ENCODE measurements at places on chromosomes 3 and 15. TPM values are rescaled to one million over a fixed set of nuclear protein-coding genes. Genes with fewer than 3 reads are reported as not detected.
A peak's percentile ranks its signal among the peaks of the same experiment; 100 is the strongest.

The ACTC1 gene
- total RNA-seq, result 187 TPM

The ETV5 gene
- total RNA-seq, result 12.8 TPM

The GPR27 gene
- total RNA-seq, result 2.7 TPM

The IGSF10 gene
- total RNA-seq, result 23.2 TPM

The UBP1 gene
- 59.6 TPM for total RNA-seq

The EFHB gene
- not detected for total RNA-seq

GRCh38 chr15:41495736-41496599 is 2.3 kb downstream of the ITPKA start:
- no peak for DNase-seq

DNA sequence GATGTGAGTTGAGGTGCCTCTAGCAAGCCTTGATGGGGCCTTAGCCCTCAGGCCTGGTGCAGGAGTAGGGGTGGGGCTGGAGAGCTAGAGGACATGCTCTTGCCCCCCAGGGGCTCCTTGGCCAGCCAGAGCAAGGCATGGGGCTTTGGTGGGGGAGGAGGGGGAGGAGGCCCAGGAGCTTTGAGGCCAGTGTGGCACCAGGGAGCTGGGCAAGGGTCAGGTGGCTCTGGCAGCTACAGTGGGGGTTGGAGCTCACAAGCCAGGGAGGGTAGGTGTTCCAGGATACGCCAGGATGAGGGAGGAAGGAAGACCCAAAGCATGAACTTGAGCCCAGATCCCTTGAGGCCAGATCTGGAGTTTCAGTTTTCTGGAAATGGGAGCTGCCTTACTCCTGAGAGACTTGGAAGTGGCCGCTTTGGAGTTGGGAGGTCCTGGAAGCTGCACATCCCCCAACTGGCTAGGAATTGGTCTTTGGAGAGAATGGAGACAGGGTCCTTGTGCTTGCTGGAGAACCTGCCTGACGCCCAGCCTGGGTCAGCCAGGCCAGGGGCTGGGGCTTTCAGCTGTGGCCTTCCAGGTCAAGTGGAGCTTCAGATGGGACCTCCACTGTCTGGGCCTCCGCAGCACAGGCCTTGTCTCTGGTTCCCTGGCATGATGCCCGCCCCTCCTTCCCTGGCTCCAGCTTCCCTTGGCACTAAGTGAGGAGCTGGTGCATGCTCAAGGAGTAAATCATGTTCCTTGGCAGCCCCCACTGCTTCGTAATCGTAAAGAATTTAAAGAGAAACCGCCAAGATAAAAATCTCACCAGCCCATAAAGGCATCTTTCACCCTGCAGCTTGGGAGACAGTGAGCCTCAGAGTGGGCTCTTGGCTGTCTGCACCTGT is 8.7 kb downstream of the SEMA3F start:
- no peak for DNase-seq

DNA sequence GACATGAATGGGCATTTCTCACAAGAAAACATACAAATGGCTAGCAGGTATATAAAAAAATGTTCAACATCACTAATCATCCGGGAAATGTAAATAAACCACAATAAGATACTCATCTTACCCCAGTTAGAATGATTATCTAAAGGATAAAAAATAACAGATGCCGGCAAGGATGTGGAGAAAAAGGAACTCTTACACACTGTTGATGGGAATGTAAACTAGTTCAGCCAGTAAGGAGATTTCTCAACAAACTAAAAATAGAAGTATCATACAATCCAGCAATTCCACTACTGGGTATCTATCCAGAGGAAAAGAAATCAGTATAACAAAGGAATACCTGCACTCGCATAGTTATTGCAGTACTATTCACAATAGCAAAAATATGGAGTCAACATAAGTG is 124.2 kb downstream of the SATB1 start:
- no peak for DNase-seq

DNA sequence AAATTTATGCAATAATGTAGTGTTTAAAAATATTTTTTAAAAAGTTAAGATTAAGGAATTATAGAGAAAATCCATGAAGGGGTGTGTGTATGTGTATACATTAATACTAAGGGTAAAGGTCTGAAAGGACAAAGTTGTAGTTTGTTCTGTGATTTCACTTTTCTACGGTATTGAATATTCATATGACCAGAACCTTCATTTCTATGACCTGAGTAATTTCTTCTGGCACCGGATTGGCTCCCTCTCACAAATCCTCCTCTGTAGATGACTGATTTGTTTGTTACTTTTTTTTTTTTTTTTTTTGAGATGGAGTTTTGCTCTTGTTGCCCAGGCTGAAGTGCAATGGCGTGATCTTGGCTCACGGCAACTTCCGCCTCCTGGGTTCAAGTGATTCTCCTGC is 20.9 kb downstream of the GMPS start:
- DNase-seq, result no peak

DNA sequence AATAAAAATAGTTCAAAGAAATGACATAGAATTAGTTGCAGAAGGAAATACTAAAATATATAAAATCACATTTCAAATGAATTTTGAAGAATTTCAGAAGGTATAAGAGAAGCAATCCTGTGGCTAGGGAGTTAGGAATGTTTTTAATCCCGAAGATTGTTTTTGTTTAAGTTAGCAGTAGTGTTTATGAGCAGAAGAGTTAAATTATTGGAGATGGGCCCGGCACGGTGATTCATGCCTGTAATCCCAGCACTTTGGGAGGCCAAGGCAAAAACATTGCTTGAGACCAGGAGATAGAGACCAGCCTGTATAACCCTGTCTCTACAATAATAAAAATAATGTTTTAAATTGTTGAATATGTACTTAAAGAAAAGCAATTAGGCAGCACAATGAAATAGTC is 432.5 kb downstream of the MFSD1 start:
- no peak for DNase-seq

DNA sequence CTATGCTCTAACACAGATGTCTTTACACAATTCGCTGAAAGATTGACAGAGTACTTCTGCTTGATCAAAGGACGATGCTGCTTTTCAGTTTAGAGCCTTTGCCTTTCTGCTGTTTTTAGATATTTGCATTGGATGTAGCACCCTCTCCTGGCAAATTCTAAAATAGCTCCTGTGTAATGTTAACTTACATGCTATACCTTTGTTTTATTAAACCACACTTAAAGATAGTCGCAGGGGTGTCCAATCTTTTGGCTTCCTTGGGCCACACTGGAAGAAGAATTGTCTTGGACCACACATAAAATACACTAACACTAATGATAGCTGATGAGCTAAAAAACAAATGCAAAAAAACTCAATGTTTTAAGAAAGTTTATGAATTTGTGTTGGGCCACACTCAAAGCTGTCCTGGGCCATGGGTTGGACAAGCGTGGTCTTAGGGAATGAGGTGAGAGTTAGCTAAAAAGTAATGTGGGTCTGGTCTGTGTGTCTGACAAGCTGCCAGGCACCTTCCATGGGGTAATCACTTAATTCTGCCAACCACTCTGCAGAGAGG is 62.9 kb downstream of the ATG7 start:
- DNase-seq, result peak; percentile 18

DNA sequence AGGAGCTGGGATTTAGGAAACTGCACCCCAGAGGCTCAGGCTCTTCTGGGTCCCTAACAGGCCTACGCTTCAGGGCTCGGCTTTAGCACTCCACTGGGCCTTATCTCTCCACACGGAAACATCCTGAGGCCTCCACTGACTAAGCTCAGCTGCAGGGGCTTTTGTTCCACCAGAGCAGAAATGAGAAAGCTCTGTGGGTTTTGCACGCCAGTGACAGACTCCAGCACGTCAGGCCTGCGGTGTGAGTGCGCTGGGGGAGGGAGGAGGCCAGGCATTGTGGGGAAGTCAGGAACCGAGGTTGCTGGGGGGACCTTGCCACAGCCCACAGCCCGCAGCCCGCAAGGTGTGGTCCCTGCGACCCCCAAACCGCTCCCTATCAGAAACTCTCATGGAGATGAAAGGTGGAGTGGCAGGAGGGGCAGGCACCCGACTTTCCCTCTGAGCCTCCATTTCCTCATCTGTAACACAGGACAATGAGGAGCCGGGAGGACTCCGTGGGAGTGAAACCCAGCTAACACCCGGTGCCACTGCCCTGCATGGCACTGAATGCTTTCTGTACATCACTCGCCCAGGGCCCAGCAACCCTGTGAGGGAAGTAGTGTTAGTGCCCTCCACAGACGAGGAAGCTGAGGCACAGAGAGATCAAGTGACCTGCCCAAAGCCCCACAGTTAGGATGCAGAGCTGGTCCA is 106.5 kb downstream of the TPRA1 start:
- DNase-seq, result no peak

- no peak for DNase-seq
These were observed 121.1 kb downstream of the GSK3B start for GRCh38 chr3:119973018-119973646.

DNA sequence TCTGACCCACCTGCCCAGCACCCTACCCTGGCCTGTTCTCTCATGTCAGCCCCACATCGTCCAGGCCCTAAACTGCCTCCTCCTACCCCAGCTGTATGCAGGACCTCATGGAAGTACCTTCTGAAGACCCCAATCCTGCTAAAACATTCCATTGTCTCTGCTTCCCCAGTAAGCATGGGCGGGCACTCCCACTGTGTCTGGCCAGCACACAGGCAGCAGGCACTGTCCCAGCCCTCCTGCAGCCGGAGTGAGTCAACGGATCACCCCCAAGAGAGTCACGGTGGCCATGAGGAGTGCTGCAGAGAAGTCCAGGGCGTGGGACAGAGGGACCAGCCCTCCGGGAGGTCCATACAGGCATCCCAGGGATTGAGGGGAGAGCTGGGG is 36.4 kb upstream of the SLCO2A1 start:
- no peak for DNase-seq

GRCh38 chr3:126983276-126983652 is 349 bp downstream of the PLXNA1 start:
- no peak for DNase-seq

DNA sequence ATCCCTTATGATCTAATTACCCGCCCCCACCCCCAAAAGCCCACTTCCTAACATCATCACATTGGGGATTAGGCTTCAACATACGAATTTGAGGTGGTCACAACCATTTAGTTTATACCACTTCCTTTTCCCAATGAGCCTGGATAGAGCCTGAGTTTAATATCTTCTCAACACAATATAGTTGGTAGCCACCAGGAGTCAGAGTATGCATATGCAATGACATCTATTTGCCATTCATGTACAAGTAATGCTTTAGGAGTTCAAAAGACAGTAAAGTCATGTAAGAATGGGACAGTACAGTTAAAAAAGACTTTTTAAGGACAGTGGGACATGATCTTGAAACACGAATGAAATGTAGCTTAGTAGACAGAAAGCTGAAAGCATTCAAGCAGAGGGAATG is 172.4 kb downstream of the DCLK3 start:
- no peak for DNase-seq

DNA sequence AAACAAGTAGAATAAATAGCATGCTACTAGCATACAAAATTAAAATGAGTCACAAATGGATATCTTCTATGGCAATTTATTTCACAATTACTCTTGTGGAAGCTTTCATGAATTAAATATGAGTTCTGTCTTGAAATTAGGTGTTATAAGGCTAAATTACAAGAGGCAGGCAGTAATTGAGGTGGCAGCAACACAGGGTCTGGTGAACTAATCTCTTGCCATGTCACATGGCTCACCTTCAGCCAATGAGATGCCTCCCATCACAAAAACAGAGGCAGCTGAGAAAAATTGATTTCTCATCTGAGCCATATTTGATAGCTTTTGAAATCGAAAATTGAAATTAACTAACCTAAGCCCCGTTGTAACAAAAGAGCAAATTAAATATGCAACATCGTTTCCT is 268.8 kb downstream of the NR2F2 start:
- no peak for DNase-seq

GRCh38 chr3:194007592-194008337 is 128.2 kb upstream of the HES1 start:
- no peak for DNase-seq

DNA sequence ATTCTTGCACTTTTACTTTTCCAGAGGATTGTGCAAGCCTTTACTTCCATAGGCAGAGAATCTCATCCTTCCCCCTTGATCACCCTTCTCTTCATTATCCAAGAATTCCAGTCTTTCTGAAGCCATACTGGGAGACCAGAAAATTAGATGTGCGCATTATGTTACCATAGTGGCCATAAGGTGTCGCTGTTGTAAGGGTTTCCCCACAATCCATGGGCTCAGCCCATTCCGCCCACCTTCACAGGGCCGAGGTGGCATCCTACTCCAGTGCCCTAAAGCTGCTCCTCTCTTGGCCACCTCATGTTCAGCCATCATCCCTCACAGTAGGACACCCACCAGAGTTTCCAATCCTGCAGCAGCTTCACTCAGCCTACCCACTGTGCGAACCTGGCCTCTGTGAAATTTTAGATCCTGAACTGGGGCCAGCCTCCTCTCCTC is 35.0 kb downstream of the CTSH start:
- DNase-seq, result no peak

GRCh38 chr3:37702478-37703154 is 159.1 kb upstream of the CTDSPL start:
- no peak for DNase-seq

DNA sequence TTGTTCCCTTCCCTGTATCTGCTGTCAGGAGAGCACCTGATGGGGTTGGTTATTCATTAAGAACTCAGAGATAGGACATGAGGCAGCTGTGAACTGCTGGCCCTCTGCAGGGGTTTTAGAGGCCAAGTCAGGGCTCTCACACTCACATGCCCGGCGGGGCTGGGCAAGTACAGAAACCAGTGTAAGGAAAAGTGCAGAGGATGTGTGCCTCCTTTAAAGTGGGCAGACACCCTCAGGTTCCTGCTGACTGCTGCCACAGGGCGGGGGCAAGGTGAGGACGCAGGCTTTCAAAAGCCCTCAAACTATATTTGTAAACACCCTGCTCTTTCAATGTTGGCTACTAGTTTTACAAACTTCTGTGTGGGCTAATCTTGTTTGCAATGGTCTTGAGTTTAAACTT is 22.4 kb downstream of the CXCR6 start:
- no peak for DNase-seq

- no peak for DNase-seq
These were observed 75.8 kb downstream of the RPL39L start for GRCh38 chr3:187063286-187064121.

DNA sequence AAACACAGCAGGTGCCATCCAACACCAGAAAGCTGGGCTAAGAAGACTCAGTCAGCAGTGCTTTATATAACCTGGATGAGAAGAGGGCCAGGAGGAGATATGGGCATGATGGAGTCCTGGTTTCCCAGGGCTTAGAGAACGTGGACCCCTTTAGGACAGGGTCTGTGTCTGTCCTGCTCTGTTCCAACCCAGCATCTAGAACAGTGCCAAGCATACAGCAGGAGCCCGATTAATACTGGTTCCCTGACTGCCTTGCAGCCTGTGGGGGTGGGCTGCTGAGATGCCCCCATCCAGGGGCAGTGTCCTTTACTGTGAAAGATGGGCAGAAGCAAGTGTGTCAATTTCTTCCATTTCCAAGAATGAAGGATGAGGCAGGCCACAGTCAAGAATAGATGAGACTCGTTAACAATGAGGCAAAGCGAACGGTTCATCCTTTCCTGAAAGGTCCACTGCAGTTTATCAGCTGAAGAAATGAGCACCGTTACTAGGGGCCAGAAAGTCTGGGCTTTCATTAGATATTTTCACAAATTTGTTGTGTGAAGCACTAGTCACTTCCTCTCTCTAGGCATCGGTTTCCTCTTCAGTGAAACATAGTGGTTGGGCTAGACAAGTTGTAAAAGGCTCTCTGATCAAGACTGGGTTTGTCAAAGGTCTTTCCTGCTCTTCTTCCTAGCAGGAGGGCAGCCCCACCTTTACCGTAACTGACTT is 72.0 kb upstream of the HERC1 start:
- DNase-seq, result no peak
